Erythroblast (primary cell): ENCODE measurements at places on chromosomes 13 and 19.

GRCh38 chr13:111518161-111518792 lies 197.8 kb downstream of the TEX29 start:
- DNase-seq: no peak

- DNase-seq: no peak
Measured at GRCh38 chr13:30607908-30608307, 9.8 kb upstream of the USPL1 start.

GRCh38 chr19:48698046-48698445 lies 2.3 kb downstream of the FUT2 start:
- DNase-seq: no peak

GRCh38 chr13:95250961-95251360 lies 50.3 kb downstream of the ABCC4 start:
- DNase-seq: no peak

GRCh38 chr13:56886398-56886797 lies 254.3 kb upstream of the PRR20A start:
- DNase-seq: no peak

DNA sequence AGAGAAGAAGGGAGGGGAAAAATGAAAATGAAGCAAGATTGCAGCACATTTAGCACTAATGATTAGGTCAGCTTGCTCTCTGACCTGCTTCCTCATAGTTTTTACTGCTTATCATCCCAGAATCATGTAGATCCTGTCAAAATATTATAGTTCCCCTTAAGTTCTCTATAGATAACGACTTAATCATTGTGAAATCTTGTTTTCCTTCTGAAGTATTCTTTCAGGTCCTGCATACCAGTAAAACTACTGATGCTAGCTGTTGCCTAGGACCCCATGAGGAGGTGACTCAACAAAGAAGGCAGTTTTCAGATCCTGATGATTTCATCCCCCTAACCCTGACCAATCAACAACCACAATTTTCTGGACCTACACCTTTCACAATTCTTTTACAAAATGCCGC lies 1131.7 kb downstream of the SLITRK5 start:
- no peak for DNase-seq

DNA sequence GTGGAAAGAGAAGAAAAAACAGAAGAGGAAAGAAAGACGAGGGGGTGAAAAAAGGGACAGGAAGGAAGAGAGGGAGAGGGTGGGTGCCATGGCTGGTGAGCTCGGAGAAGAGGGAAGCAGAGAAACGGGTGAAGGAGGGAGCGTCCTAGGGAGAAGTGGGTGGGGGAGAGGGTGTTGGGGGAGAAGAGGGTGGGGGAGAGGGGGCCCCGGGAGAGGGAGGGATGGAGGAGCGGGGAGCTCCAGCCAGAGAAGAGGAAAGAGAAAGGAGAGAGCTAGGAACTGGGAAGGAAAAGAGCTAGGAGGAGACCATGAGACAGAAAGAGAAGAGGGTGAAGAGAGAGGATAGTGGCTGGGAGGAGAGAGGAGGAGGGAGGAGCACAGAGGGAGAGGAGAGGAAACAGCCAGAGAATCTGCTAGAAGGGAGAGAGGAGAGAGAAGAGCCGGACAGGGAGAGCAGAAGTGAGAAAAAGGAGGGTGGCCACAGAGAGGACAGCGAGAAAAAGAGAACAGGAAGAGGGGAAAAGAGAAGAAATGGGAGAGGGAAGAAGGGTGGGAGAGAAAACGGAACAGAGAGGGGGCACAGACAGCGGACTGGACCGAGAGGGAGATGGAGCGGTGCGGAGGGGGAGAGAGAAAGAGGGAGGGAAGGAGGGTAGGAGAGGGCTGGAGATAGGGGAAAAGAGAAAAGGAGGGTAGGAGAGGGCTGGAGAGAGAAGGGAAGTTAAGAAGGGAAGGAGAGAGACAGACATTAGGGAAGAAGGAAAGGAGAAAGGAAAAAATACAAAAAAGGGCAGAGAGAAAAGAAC lies 11.9 kb upstream of the GARIN5A start:
- DNase-seq: no peak

DNA sequence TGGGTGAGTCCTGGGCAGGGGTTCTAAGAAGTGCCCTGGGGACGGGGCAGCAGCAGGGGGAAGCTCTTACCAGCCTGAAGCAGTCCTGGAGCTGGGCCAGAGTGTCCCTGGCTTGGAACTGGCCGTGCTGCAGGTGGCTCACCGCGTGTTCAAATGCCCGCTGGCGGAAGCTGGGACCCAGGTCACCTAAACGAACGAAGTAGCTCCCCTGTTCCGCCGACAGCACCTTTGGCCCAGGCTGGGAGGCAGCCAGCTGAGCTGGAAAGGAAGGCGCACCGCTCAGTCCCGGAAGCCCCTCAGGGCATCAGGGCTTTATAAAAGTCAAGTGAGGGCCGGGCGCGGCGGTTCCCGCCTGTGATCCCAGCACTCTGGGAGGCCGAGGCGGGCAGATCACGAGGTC lies 9.6 kb downstream of the PLIN4 start:
- no peak for DNase-seq

- no peak for DNase-seq
Measured at GRCh38 chr13:68713394-68713793, 1394.2 kb upstream of the ATXN8OS start.

DNA sequence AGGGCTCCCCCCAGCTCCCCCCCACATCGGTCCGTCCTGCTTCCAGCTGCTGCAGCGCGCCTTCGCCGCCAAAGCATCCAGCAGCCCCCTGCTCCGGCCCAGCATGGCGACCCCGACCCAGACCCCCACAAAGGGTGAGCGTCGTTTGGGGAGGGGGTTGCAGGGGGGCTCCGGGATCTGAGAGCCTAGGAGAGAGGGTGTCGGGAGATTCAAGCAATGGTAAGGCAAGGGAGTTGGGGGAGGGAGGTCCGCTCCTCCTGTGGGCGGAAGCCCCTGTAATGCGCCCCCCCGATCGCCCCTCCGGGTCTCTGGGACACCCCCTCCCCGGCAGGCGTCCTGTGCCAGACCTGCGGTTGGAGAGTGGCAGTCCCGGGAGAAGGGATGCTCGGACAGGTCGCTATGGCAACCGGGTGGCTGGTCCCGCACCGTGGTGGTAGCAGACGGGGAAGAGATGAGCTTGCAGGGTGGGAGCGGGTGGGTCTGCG lies at the start of gene FXYD7:
Gene FXYD7 (plus strand): TSS at position 25 of the 485 bp plus-strand sequence. CDS start 79 bp downstream, at position 104.
- no peak for DNase-seq

DNA sequence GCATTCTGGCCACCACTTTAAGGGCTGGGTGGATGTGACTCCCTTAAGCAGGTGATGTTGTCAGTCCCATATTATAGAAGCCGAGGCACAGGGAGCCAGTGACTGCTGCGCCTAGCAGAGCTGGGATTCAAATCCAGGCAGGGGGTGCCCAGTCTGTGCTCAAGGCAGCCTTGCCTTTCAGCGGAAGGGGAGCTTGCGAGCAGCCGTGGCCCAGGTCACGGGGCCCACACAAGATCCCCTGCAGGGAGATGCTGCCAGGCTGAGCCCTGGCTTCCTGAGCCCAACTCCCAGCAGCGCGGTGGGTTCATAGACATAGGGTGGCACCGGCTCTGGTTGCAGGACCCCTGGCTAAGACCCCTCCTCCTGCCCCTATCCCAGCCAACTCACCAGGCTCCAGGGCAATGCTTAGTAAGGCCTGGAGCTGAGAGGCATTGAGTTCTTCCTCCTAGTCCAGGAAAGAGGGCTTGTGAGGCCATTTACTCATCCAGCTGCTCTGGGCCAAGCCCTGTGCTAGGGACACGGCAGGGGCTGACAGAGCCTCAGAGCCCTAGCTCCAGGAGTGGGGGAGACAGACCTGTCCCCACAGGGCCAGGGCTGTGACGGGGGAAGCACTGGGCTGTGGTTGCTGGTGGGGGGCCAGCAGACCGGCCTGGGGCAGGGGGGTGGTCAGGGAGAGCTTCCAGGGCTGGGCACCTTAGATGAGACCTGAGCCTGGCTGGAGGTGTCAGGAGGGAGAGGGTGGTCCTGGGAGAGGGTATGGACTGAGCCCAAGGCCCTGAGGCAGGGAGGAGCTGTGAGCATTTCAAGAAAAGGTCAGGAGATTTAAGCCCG lies 9.6 kb downstream of the CAPN12 start:
- no peak for DNase-seq

DNA sequence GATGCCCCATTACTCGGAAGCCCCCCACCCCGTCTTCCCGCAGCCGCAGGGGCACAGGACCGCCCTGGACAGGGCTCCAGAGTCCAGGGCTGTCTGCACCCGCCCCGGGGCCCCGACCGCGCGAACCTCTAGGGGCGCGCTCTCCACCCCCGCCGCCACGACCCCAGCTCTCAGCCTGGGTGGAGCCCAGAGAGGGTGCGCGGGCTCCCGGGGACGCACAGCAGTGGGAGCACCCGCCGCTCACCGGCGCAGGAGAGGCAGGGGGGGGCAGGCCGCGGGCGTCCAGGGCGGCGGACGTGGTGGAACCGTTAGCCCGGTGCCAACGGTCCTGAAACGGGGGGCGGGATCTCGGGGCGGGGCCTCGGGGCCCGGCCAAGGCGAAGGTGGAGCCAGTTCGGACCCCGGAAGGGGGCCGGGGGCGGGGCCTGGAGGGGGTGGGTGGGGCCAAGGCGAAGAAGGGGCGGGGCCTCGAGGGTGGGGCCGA lies at the start of gene ATP8B3:
Gene ATP8B3 (minus strand): TSS at position 335 of the 484 bp plus-strand sequence. CDS start 540 bp downstream, outside the sequence.
- DNase-seq: no peak

GRCh38 chr13:29310806-29311205 lies 284.7 kb downstream of the SLC7A1 start:
- no peak for DNase-seq

- no peak for DNase-seq
Measured at GRCh38 chr13:110354123-110354627, 47.1 kb downstream of the COL4A2 start.

- DNase-seq: no peak
Measured at GRCh38 chr19:7427944-7428343, 60.9 kb downstream of the PEX11G start.

DNA sequence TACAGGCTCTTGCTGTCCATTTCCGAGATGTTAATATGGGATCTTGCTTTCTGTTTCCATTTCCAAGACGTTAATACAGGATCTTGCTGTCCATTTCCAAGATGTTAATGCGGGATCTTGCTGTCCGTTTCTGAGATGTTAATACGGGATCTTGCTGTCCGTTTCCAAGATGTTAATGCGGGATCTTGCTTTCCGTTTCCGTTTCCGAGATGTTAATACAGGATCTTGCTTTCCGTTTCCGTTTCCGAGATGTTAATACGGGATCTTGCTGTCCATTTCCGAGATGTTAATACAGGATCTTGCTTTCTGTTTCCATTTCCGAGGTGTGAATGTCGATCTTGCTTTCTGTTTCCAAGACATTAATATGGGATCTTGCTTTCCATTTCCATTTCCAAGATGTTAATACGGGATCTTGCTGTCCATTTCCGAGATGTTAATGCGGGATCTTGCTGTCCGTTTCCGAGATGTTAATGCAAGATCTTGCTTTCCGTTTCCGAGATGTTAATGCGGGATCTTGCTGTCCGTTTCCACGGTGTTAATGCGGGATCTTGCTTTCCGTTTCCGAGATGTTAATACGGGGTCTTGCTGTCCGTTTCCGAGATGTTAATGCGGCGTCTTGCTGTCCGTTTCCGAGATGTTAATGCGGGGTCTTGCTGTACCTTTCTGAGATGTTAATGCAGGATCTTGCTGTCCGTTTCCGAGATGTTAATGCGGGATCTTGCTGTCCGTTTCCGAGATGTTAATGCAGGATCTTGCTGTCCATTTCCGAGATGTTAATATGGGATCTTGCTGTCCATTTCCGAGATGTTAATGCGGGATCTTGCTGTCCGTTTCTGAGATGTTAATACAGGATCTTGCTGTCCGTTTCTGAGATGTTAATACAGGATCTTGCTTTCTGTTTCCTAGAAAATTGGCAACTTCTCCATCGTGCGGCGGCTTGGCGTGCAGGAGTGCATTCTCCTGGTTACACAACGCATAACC lies 38.3 kb downstream of the PEX11G start:
- DNase-seq: no peak

DNA sequence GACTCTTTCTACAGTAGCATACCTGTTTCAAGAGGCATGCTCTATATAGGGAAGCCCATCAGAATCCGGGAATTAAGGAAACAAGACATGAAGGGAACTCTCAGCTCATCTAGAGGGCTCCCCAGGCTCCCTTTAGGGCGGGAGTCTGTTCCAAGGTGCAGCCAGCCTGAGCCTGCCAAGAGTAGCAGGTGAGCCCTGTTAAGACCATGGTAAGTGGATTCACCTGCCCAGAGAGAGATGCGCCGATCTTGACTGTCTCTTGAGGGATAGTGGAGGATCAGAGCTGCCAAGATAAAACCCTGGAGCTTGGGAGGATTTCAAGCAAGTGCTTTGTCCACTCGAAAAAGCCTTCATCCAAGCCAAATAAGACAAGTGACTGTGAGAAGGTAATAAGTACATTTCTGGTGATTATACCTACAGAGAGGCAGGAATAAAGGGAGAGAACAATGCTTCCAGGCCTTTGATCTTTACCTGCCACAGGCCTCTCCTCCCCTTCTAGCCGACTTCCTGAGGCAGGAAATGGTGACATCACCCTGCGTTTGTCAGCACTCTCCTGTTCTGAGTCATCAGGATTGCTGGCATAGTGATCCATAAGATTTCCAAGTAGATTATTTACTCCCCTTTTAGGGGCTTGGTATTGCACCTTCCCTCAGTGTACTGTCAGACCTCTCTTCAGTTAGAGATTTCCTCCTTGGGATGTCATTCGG lies 31.5 kb downstream of the KLF5 start:
- DNase-seq: peak; percentile 8

- no peak for DNase-seq
Measured at GRCh38 chr13:62093984-62094780, 678.5 kb upstream of the PCDH20 start.

GRCh38 chr19:2012941-2013682 lies 2.4 kb downstream of the BTBD2 start:
- DNase-seq: no peak

GRCh38 chr13:20696073-20696472 lies 7.4 kb upstream of the IL17D start:
- DNase-seq: no peak

DNA sequence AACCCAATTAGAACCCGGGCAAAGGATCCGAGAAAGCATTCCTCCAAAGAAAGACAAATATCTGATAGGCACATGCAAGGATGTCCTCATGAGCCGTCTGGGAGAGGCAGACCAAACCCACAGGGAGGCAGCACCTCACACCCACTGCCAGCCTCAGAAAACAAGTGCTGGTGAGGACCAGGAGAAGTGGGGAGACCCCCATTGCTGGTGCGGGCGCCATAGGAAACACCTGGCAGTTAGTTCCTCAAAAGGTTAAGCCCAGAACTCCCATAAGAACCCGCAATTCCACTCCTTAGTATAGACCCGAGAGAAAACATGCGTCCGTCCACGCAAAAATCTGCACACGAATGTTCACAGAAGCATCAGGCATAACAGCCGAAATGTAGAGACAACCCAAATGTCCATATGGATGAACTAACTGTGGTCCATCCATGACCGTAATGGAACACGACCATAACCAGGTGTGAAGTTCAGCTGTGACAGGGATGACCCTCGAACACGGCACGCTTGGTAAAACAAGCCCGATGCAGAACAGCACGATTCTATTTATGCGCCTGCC lies 7.9 kb downstream of the ZNF787 start:
- DNase-seq: no peak

GRCh38 chr19:35202722-35203688 lies 25.5 kb downstream of the FAM187B start:
- no peak for DNase-seq
